Prostate gland (tissue), 2 donors: ENCODE measurements at places on chromosomes 6 and 20. TPM values are rescaled to one million over a fixed set of nuclear protein-coding genes. Genes with fewer than 3 reads are reported as not detected.

DNA sequence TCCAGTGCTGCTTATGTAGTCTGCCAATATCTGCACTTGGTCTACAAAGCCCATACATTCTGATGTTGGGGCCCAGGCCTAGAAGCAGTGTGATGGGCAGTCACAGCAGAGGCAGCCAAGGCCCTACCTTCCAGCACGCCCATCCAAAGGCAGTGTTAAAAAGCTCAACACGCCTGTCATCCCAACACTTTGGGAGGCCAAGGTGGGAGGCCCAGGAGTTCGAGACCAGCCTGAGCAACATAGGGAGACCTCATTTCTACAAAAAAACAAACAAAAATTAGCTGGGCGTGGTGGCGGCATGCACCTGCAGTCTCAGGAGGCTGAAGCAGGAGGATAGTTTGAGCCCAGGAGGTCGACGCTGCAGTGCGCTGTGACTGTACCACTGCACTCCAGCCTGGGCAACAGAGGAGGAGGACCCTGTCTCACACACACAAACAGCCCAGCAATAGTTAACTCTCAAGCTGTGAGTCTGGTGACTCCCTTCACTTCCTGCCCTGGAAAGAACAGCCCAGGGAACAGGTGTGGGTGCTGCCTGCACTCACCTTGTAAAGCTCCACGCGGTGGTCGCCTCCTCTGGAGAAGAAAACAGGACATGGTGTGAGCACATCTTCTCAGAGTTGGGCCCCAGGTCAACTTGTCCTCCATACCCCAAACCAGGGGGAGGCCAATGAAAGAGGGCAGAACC, 68.8 kb downstream of the PYGB start:
- H3K4me1 ChIP-seq, result peaks cover 3% of the 10 kb centered on the region
- no peak overlapping the region for H3K4me3 ChIP-seq
- H3K36me3 ChIP-seq, result no peaks in the 10 kb centered on the region
- H3K27ac ChIP-seq, result no peak overlapping the region

DNA sequence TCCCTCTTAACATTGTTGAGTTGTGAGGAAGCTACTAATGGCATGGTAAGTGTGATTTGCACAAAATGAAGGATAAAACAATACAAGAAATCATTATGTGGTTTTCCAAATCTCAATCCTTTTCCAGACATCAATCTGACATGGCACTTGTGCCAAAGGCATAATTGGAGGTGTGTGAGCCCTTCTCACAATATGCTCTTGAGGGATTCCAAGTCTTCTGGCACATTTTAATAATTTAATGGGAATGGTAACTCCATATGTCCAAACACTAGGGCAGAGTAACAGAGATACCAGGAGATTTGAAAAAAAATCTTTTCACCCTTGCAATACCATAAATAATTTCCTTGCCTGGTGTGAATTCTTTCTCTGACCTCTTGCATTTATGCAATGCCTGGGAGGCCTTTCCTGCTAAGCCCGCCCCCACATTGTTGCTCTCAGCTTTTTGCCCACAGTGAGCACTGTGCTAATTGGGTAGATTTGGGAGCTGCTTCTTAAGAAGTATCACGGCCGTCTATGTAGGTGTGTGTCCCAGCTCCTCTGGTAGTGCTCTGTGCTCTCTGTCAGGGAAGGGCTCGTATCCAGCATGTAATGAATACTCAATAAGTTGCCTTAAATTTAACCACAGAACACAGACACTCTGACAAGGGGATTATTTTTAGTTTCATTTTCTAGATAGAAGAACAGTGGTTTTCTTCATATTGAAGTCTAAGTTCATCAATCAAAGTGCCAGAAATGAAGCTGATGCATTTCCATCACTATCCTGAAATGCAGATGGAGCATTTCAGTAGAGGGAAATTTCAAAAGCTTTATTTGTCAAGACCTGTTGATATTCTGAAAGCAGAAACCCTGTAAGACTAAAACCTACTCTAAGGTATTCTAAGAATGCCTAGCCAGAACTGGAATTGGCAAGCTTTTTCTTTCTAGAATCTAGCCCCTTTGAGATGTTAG, 54.4 kb upstream of the CEP85L start:
- no peaks in the 10 kb centered on the region for H3K27me3 ChIP-seq
- no peaks in the 10 kb centered on the region for H3K4me1 ChIP-seq
- no peak overlapping the region for H3K4me3 ChIP-seq
- no peaks in the 10 kb centered on the region for H3K36me3 ChIP-seq

GRCh38 chr6:55276745-55277530, 50.3 kb upstream of the GFRAL start:
- DNase-seq, result peak; percentile 36
- H3K36me3 ChIP-seq, result no peaks in the 10 kb centered on the region
- no peaks in the 10 kb centered on the region for H3K27me3 ChIP-seq
- H3K27ac ChIP-seq, result no peak overlapping the region
- H3K4me3 ChIP-seq, result no peak overlapping the region
- no peaks in the 10 kb centered on the region for H3K4me1 ChIP-seq

DNA sequence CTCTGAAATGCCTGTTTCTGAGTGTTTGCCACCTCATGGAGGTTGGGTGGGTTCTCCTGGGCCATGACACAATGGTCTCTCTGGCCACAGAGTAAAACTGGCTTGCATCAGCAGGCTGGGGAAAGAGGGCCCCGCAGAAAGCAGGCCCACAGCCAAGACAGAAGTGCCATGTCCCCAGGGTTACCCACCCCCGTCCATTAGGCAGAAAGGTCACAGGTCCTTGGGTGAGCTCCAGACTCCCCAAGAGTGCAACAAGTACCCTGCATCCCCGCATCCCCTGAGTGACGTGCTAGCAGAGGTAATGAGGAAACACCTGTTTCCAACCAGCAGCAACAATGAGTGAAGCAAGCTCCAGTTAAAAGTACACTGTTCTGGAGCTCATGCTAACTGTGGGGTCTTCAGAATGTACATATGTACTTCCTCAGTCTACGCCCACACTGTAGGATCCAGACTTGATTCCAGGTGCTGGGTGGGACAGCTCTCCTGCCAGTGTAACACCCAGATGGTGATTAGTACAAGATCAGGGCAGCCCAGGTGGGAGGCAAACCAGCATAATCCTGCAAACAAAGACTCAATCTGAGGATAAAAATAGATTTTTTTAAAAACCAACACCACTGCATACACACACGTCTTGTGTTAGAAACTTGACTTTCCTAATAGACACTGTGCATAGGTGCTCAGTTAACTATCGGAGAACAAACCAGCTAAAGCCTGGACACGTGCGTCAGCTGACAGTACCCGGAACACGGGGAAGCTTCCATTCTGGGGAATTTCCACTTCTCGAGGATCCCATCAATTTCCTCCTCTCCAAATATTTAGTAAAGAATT, 31.5 kb downstream of the RRBP1 start:
- H3K27ac ChIP-seq, result no peak overlapping the region
- H3K27me3 ChIP-seq, result no peaks in the 10 kb centered on the region
- H3K4me1 ChIP-seq, result peaks cover 35% of the 10 kb centered on the region
- no peak for DNase-seq
- H3K36me3 ChIP-seq, result no peaks in the 10 kb centered on the region
- H3K4me3 ChIP-seq, result no peak overlapping the region

Gene FAXC
- 14.7 TPM for total RNA-seq

Gene PROCR
- 11.2 TPM for total RNA-seq
